NCI-H1436 (cell line): ENCODE measurements at places on chromosomes 7 and 10.

GRCh38 chr10:97127509-97127908 lies 58.2 kb downstream of the SLIT1 start:
- no peak for DNase-seq

- no peak for DNase-seq
Observed at GRCh38 chr7:121945066-121945465, 72.1 kb downstream of the PTPRZ1 start.

DNA sequence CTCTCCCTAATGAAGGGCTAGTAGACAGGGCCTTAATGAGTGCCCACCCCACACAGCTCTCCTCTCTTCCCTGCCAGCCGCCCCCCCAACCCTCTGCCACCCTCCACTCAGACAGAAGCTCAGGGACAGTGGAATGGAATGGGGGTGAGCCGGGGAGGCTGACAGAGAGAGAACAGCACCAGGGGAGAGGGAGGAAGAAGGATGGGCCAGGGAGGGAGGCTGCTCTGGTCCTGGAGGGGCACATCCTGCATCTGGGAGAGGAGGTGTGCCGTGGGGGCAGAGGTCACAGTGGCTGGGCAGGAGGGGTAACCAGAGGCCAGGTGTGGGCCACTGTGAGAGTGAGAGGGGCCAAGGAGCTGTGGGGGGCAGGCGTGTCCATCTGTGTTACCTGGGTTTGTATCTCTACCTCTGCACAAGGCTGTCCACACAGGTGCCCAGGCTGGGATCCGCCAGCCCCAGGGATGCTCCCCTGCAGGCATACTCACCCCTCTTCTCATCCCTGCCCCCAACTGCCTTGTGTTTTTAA lies 2.4 kb downstream of the NYAP1 start:
- no peak for DNase-seq

DNA sequence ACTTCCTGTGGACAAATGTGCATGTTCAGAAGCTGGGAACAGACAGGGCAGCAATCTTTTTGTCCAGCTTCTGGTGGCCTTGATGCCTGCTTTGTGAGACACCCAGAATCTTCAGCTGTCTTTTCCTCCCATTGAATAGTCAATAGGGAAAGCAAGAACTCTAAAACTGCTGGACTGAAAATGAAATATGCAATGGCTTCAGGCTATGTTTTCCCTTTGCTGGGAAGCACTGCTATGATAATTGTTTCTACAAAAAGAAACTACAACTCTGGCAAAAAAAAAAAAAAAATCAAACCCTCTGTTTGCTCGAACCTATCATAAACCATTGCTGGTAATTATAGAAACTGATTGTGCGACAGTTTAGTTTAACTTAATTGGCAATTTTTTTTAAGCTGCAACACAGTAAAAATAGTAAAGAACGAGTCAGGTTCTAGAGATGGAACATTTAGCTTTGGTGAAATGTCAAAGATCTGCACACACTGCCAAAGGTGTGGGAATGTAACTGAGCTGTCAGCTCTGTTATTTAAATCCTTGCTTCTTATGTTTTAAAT lies 79.1 kb upstream of the NEUROD6 start:
- DNase-seq = no peak

DNA sequence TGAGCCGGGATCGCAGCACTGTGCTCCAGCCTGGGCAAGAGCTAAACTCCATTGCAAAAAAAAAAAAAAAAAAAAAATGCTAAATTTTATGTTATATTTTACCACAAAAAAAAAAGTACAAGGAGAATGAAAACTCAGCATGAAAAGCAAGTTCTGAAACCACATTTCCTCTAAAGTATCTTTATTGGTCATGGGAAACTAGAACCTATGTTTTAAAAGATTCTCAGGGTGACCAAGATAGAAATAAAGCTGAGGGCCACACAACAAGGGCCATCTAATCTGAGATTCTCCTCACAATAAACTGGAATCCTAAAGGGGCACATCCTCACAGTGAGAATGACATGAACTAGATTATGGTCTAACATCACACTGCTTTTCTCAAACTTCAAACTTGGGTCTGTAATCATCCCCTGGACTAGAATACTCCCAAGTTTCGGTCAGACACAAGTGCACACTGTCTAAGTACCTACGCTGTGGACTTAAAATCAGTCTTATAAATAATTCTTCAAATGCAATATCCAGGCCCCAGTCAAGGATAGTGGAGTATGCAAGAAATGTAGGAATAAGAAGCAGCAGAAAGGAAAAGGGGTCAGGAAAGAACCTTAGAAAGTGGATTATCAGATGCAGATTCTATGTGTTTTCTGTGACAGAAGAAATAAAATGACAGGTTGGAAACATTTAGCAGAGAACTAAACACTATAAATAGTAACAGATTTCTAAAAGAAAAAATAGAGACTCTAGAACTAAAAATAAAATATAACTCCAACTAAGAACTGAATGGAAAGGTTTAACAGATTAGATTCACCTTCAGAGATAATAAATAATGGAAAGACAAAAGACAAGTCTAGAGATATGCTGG lies 49.9 kb downstream of the COA1 start:
- no peak for DNase-seq

DNA sequence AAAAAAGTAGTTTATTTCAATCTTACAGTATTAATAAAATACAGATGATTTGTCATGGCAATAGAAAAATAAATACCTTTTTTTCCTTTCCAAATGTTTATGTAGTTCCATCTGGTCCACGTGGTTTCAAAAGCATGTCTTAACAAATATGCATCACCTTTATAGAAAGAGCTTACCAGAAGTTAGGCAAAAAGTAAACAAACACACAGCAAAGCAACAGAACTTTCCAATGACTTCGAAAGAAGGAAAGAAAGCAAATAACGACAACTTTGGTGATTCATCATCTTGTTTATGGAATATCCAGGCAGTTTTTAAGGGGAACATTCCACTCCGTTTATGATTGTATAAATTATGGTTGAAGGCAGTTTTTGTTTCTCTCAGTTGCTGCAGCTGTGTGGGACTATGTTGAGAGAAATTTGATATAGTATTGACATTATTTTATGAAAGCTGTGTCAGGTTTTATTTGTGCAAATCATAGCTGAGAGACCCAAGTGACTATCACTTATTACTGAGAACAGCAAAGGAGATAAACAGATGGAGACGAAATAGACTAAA lies 203.1 kb downstream of the CDC14C start:
- no peak for DNase-seq

GRCh38 chr7:21526007-21526406 lies 16.8 kb upstream of the DNAH11 start:
- DNase-seq = no peak

DNA sequence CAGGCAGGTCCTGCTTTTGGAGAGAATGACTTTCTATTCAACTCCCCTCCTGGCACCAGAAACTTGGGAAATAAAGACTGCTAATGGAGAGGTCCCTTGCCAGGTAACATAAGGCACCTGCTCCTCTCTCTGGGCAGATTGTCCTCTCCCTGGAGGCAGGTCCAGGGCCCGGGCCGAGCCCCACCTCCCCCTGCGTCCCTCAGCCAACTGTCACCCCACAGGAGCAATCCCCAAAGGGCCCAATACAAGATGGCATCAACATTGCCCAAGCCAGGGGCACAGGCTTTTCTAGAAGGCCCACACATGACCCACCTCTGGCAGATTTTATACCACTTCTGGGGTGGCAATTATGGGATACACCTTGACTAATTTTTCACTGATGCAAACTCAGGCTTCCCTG lies 145.2 kb downstream of the HERPUD2 start:
- no peak for DNase-seq

- DNase-seq = no peak
Observed at GRCh38 chr7:95028683-95029082, 121.3 kb downstream of the PPP1R9A start.

- DNase-seq = no peak
Observed at GRCh38 chr7:8249121-8249520, 12.8 kb downstream of the ICA1 start.

- no peak for DNase-seq
Observed at GRCh38 chr10:13684252-13684791, 97.6 kb downstream of the PRPF18 start.

DNA sequence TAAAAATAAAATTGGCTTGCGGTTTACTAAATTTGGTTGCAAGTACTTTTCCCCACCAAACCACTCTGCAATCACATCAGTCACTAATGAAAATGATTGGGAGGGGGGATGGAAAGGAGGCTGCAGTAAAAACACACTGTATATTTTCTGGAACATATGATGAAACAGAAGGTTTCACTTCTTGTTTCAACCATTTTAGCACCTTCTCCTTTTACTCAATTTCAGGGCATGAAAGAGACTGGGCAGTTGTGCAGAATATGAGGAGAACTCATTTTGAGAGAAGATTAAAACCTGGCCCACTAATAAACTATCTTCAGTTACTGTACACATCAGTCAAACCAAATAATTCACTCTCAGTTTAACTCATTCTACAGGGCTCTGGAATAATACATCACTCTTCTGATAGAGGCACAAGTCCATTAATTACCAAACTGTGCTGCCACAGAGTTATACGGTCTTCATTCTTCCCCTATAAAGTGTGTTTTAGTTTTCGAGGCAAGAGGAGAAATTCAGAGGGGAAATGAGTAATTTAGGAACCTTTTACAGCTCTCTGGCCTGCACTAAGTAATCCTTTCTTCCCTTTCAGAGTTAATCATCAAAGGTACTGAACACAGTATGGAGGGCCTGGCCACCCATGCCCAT lies 25.5 kb downstream of the JAZF1 start:
- DNase-seq = no peak

GRCh38 chr7:75921479-75921878 lies 6.5 kb downstream of the POR start:
- no peak for DNase-seq

DNA sequence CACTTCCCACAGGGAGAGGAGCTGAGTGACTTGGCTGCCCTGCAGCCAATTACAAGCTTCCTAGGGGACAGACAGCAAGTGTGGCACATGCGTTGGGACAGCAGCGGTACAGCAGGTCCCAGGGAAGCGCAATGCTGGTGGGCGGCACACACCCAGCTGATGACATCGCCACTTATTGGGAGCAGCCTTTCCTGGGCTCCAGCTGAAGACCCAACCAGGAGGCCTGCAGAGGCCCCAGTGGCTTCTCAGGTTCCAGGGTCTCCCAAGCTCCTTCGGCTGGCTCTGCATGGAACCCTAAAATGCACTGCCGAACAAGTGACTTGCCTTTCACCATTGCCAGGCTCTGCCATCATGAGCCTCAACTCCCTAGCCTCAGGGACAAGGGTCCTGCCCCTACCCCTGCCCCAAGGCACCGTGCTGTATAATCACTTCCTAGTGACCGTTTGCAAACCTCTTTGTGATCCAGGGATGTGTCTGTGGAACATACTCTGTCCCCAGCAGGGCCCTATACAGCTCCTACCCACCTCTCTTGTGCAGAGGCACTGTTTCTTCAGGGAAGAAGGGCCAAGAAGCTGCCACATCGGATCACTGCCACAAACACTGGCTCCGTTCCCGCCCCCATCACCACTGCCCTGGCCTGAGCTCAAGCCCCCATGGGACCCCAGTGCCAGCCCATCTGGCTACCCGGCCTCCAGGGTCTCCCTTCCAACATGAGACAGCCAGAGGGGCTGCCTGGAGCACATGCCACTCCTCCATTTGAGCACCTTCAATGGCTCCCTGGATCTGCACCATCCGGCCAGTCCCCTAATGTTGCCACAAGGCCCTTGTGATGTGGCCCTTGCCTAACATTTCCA lies 19.3 kb upstream of the SLIT1 start:
- no peak for DNase-seq

- no peak for DNase-seq
Observed at GRCh38 chr10:30088178-30088577, 28.8 kb upstream of the JCAD start.
